ENCODE measurements at places on chromosomes 5 and 9.

- no peak for DNase-seq
Measured at GRCh38 chr9:131791542-131792254, 51.8 kb upstream of the RAPGEF1 start.

- DNase-seq, result no peak
Measured at GRCh38 chr9:97388721-97389238, 23.1 kb upstream of the TDRD7 start.

DNA sequence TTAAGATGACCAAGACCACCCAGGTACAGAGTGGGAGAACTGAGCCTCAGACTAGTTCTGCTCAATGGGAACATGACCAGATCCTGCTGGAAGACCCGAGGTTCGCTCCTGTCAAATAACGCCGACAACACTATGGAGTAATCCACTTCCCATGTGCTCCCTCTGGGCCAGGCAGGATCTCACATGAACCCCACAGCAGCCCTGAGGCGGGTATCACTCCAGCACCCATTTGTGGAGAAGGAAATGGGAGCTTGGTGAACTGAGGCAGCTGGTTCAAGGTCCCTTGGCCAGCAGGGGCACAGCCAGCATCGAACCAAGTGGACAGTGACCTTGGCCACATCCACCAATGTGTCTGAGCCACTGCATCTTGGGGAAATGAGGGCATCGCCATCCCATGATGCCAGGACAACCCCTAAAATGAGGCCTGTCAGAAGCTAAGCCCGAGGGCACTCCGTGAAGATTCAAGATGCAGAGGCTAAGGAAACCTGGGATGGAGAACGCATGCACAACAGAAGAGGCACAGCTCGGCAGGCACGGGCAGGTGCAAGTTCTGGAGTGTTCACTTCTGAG is 8.5 kb downstream of the ANKS6 start:
- DNase-seq, result no peak

GRCh38 chr5:163567811-163568210 is 62.4 kb downstream of the MAT2B start:
- no peak for DNase-seq

DNA sequence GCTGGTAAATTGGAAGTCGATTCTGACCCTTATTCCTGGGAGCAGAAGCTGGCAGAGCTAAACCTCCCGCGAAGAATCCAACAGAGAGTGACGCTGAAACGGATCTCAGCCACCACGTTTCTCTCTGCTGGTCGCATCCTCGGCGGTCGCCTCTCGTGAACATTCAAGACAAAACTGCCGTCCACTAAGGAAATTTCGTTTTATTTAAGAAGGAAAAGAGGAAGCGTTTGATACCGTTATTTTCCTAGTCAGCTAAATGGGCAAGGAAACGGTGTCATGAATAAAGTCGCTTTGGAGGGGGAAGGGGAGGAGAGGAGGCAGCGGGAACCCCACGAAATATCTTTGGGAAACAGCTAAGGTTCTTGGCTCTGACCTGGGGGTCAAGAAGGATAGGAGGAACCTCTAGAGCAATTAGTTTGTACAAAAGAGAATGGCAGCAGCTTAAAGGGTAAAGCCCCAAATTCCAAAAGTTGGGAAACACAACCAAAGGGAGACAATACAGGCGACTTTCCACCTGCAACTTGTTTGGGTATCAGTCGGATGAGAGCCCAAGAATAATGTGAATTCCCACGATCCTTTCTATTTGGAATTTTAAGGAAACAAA is 1.9 kb downstream of the FOXB2 start:
- DNase-seq, result no peak

- DNase-seq, result no peak
Measured at GRCh38 chr9:107142896-107143603, 140.0 kb upstream of the RAD23B start.

GRCh38 chr9:137358126-137358525 is 56.1 kb upstream of the NRARP start:
- no peak for DNase-seq

DNA sequence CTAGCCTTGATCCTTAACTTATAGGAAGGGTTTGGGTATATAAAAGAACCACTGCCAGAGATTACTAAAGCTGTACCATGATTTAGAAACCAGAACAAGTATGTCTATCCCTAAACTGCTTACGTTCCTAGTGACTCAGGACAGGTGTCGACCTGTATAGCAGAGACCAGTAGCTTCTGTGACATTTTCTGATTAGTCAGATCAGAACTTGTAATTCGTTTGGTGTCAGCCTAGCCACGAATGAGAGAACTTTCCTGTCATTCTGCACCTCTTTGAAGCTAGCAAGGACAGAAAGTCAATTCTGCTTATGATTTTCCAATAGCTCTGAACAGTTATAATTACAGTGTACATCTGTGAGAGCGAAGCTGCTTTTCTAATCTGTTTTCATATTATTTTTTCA is 39.5 kb downstream of the PRKACG start:
- no peak for DNase-seq

- DNase-seq, result no peak
Measured at GRCh38 chr9:136292591-136293448, 11.1 kb downstream of the CCDC187 start.

DNA sequence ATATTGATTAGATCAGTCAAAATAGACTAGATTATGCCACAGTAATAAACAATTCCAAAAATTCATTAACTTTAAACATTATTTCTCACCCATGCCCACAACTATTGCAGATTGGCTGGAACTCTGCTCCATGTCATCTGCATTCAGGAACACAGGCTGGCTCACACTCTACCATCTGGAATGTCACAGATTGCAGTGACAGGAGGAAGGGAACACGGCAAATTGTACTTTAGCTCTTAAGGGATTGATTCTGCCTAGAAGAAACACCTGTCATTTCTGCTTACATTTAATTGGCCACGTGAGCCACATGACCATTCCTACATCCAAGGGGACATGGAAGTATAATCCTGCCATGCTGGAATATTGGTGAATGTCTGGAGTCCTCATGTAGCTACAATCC is 54.4 kb downstream of the ATPSCKMT start:
- DNase-seq, result no peak

DNA sequence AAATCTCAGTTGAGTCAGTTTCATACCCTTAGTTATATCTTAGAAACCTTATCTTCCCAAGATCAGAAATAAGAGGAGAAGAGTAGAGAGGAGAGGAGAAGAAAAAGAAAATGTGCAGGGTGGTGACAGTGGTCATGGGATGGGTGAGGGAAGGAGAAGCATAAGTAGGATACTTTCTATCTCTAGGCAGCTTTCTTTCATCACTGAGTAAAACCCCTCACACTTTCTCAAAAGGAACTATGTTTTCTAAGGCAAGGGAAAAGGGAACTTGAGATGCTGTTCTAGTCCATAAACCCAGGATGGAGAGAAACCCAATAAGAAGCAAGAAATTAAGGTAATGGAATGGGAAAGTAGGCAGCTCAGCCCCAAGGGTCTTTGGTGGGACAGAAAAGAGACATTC is 225.3 kb downstream of the MCTP1 start:
- DNase-seq, result no peak

DNA sequence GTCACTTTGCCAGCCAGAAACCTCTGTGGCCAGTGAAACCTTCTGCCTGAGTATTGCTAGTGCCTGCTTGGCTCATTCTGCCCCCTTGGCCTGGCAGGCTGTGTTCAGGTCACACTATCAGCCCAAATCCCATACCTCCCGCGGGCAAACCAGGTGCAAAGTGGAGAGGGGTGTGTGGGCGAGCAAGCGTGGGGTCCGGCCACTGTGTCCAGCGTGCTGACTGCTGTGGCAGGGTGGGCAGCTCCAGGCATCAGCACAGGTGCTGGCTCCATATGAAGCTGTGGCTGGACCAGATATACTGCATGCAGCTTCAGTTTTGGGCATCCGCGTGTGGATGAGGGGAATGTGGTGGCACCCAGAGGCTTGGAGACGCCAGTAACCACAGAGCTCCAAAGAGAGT is 576.5 kb upstream of the EDIL3 start:
- DNase-seq, result no peak

- no peak for DNase-seq
Measured at GRCh38 chr9:18268381-18268780, 205.6 kb upstream of the ADAMTSL1 start.

DNA sequence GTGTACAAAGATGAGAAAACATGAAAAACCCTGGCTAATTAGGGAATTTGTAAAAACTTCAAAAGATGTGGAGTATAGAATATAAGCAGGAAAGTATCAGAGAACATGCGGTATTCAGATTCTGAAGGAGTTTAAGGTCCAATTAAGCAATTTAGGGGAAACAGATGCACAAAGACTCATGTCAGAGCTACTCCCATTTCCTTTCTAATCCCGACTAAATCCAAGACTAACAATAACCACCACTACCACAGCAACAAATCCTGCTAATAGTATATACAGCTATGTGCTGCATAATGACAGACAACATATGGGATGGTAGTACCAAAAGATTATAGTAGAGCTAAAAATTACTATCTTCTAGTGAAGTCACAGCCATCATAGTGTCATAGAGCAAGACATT is 102.1 kb downstream of the LURAP1L start:
- DNase-seq, result no peak

DNA sequence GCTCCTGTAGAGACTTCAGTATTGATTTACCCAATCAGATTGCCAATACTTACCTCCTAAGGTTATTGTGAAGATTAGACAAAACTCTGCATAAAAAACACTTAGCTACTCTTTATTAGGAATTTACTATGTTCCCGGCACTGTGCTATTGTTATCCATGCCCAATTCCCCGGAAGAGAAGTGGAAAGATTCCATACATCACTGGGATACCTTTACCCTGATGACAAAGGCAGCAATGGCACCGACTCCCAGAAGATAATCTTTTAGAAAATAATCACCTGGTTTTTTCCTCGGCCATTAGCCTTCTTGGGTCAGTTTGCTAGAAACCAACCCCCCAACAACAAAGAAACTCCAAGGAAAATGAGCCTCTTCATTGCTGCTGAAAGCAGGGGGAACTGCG is 226.0 kb downstream of the SNX18 start:
- no peak for DNase-seq

DNA sequence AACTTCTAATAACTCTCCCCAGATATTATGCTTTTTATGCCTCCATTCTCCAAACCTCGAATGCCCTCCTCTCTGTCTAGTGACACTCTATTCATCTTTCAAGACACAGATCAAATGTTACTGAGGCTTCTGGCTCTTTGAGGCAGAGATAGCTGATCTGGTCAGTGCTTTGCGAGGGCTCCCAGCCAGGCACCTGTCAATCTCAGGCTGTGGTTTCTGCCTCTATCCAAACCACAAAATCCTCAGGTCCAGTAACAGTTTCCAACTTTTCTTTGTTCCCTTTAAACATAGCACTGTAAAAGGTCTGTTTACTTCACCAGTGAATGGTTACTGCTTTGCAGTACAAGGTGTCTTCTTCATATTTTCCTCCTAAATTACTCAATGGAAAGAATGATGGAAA is 11.5 kb upstream of the STK32A start:
- no peak for DNase-seq

DNA sequence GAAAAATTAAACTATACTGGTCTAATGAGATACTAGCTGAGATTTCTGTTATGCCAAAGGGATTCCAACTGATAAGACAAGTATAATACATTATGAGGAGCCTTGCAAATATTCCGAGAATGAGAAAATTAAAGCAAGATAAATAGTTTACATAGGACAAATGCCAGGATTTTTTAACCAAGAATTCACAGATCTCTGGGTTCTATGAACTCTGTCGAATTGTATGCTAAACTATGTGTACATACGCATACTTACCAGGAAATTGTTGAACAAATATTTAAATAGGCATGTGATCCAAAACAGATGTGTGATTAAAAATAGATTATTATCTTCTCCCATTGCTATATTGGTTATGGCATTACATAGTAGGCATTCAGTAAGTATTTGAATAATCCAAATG is 616.6 kb downstream of the GABRG2 start:
- no peak for DNase-seq

GRCh38 chr5:159825551-159826051 is 90.7 kb upstream of the ADRA1B start:
- DNase-seq, result no peak

DNA sequence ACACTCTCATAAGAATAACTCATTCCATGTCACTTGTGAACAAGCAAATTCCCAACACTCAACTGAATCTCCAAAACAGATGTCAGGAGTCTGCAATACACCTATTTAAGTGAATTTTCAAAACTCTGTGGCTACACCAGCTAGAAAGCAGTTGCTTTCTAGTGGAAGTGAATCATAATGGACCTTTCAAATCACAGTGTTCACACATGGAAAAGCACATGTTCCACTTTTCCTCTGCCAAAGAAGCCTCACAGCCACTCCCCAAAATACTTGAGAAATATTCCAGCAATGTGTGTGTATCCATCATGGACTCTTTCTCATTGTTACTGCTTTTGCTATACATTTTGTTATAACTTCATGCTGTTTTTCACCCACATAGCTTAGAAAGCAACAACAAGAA is 17.4 kb downstream of the MARCHF3 start:
- no peak for DNase-seq

DNA sequence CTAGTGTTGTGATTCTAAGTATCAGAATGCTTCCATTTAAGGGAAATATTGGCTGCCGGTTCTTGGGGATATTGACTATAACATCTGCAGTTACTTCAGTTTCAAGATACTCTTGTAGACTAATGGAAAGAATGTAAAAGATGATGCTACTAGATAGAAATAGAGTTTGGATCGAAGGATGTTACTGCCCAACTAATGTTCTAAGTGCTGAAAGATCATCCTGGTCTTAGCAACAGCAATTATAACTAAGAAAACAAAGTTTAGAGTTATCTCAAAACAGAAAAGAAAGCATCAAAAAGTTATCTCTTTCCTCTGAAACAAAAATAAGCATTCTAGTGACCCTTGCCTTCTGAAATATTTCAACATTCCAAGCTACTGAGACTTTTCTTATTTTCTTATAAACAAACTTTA is 49.9 kb downstream of the ITGA1 start:
- no peak for DNase-seq

DNA sequence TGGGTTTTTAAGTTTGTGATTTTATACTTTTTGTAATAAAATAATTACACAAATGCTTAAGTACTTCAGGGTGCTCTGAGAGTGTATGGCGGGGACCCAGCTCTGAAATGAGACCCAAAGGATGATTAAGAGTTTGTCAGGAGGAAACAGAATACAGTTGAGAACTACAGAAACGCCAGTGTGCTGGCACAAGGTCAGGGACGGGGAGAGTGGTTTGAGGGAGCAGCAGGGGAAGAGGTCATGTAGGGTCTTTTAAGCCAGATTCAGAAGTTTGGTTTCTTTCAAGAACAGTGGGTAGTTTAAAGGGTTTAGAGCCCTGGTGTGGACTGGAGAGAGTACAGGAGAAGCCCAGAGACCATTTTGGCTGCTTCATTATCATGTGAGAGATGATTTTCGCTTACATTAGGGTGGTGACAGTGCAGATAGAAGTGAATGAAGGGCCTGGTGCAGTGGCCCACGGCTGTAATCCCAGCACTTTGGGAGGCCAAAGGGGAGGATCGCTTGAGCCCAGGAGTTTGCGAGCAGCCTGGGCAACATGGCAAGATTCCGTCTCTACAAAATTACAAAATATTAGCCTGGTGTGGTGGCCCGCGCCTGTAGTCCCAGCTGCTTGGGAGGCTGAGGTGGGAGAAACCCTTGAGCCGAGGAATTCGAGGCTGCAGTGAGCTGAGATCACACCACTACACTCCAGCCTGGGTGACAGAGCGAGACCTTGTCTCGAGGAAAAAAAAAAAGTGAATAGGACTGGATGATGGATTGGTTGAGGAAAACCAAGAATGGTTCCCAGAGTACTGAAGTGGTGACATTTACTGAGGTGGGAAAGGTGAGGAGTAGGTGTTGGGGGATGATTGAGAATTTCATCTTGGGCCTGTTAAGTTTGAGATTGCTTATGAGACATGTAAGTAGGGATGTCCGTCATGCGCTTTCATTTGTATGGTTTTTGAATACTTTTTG is 1.4 kb upstream of the ETF1 start:
- DNase-seq, result no peak

GRCh38 chr5:82346399-82347165 is 68.4 kb upstream of the RPS23 start:
- DNase-seq, result no peak

- DNase-seq, result peak; percentile 11
Measured at GRCh38 chr5:135240781-135241360, 158.2 kb downstream of the MACROH2A1 start.

Data from Caco-2 (cell line).